ENCODE measurements at places on chromosomes 4 and X. TPM values are rescaled to one million over a fixed set of nuclear protein-coding genes. Genes with fewer than 3 reads are reported as not detected.

DNA sequence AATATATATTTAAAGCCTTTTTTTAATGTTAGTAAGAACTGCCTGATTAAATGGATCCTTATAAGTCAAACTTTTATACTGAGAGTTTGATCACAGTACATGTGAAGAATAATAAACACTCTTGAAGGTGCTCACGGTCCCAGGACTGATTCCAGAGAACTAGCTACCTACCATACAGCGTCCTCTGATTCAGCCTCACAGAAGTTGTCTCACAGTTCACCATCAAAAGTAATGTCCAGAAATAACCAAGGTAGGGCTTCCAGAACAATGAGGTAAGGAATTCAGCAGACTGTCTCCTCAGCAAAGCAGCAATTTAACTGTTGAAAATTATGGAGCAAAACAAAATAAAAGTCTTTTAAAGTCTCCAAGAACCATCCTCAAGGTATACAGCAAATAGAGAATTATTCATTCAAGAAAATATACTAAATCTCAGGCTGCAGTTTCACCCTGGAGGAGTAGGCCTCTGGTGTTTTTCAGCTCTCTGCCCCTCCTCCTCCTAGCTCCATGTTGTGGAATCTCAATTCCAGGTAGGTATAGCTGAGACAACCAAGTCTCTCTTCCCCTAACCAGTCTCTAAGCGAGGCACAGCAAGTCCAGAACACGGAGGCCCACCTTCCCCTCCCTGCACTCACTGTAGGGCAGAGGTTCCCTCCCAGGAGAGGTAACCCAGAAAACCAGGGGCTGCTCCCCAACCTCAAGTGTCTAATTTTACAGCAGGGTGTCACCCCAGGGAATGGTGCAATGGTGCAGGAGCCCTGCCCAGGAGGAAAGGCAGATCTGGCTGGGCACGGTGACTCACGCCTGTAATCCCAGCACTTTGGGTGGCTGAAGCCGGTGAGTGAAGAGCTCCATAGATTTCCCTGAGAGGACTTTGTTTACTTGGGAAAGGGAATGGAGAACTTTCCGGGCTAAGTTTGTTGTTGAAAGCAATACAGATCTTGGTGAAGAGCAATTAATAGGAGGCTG lies 28.6 kb downstream of the FAM241A start:
- no peak overlapping the region for H3K27ac ChIP-seq
- H3K4me3 ChIP-seq: no peak overlapping the region
- H3K27me3 ChIP-seq: peaks cover 5% of the 10 kb centered on the region
- no peaks in the 10 kb centered on the region for H3K4me1 ChIP-seq

FRG2 gene
- total RNA-seq: not detected

HHIP gene
- 1.3 TPM for total RNA-seq

UGT2B7 gene
- total RNA-seq: 0.82 TPM

Measured in neural crest cell (in vitro differentiated cells).